ENCODE measurements at places on chromosomes 1 and 21.

DNA sequence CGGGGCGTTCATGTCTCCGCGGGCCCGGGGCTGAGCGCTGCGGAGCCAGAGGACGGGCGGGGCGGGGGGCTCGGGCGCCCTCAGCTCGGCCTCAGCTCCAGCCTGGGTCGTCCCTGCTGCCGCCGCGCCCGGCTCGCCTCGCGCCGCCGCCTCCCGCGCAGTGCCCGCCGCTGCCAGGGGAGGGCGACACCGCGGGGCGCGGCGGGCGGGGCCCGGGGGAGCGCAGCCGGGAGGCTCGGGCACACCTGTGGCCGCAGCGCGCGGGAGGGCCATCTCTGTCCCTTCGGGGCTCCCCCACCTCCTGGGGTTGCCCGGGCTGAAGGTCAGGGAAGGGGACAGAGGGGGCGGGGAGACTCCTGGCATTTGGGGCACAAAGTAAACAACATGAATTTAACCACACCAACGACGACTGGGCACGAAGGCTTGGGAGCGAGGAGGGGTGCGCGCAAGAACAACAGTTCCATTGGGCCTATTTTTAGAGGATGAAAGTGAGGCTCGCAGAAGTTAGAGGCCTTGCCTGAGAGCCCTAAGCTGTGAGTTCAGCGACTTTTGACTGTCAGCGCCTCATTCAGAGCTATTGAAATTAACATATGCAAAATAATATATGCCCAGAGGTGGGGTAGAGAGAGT lies at the start of gene FAM131C:
Gene FAM131C, minus strand, starts transcription at position 162 of the 630 bp plus-strand sequence. CDS start 209 bp downstream, outside the sequence.
- no peak for DNase-seq

GRCh38 chr1:76284842-76285241 lies 210.3 kb downstream of the ST6GALNAC3 start:
- DNase-seq: no peak

DNA sequence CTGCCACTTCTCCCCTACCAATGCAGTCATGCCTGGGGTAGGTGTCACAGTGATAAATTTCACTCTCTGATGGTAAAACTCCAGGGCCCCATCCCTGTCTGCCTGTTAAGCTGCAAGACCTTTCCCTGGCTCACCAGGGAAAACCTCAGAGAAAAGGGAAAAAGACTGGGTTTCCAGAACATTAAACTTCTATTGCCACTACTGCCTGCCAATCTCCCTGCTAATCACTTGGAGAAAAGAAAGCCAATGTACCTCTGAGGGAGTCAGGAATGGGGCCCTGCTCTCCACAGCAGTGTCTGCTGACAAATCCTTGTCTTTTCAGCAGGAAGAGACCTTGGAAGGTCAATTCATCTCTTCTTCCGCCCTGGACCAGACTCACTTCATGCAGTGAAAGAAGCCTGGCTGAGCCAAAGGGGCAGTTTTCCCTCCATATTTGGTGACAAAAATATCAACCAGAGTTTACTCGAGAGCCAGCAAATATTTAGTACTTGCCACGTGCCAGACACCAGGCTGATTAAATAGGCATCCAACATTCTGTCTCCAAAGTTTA lies 49.1 kb upstream of the CTTNBP2NL start:
- DNase-seq: no peak

- peak; percentile 99 for DNase-seq
These were observed at the start of gene AZIN2 for GRCh38 chr1:33080885-33081553. Gene AZIN2, plus strand, starts transcription at chr1:33081153. Its CDS starts 1,097 bp downstream, at chr1:33082250.

GRCh38 chr1:222171005-222171404 lies 376.9 kb downstream of the HHIPL2 start:
- DNase-seq: no peak

- no peak for DNase-seq
These were observed 21.5 kb downstream of the RAP1GAP start for GRCh38 chr1:21647431-21648351.

DNA sequence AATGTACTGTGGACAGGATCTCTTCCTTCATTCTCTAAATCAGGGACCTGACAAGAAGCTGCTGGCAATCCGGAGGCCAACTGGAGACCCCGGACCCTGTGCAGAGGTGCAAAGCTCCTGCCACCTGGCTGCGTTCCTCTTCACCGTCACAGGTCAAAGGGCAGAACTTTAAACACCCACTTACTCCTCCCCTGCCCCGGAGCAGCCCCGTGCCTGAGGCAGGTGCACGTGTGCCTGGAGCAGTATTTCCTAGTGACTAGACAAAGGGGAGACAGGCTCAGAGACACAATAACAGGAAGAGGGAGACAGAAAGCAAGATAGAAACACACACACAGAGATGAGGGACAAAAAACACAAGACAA lies 6.6 kb upstream of the PIGC start:
- DNase-seq: no peak

DNA sequence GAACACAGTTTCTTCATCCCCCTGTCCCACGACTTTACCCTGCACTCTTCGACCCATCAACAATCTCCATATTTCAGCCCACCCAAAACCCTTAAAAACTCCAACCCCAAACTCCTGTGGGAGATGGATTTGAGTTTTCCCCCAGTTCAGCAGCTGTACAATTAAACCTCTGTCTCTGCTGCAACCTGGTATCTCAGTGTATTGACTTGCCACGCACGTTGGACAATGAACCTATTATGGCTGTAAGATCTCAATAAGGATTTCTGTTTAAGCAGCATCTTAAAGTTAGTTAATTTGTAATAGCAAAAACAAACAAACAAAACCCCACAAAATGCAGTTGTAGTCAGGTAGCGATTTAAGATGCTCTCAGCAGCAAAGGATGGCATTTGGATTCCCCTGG lies 119.1 kb downstream of the TGFBR3 start:
- no peak for DNase-seq

GRCh38 chr1:228163007-228163753 lies 2.4 kb upstream of the IBA57 start:
- peak; percentile 67 for DNase-seq

GRCh38 chr1:81296601-81297000 lies 504.1 kb upstream of the ADGRL2 start:
- DNase-seq: no peak

- DNase-seq: no peak
These were observed 15.2 kb downstream of the DBT start for GRCh38 chr1:100234432-100234831.

GRCh38 chr1:227883641-227884301 lies 64.0 kb downstream of the WNT9A start:
- DNase-seq: no peak

DNA sequence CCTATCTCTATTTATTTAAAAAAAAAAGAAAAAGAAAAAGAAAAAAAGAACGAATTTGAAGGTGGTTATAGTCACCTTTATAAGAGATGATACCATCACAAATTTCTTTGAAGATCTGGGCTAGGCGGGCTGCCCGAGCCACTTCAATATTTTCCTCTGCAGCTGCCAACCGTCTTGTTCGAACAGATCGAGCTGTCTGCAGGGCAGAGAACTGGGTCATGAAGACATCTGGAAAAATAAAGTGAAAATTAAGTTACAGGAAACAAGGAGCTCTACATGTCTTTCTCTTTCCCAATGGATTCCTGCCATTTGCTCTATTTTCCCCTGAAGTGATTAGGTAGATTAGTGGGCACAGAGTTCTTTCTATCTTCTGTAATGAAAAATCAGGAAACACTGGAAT lies 31.9 kb downstream of the RUSC1 start:
- DNase-seq: no peak

- DNase-seq: no peak
These were observed 13.3 kb downstream of the FCRL1 start for GRCh38 chr1:157806431-157807149.

GRCh38 chr1:117232531-117232930 lies 21.8 kb upstream of the VTCN1 start:
- no peak for DNase-seq

GRCh38 chr1:110637475-110637874 lies 31.3 kb upstream of the KCNA2 start:
- no peak for DNase-seq

DNA sequence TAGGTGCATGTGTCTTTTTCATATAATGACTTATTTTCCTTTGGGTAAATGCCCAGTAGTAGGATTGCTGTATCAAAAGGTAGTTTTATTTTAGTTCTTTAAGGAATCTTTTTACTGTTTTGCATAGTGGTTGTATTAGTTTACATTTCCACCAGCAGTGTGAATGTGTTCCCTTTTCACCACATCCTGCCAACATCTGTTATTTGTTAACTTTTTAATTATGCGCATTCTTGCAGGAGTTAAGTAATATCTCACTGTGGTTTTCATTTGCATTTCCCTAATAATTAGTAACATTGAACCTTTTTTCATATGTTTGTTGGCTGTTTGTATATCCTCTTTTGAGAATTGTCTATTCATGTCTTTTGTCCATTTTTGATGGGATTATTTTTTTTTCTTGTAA lies 1761.9 kb downstream of the PLA2G4A start:
- DNase-seq: no peak

- no peak for DNase-seq
These were observed 14.6 kb downstream of the MED18 start for GRCh38 chr1:28343405-28343804.

DNA sequence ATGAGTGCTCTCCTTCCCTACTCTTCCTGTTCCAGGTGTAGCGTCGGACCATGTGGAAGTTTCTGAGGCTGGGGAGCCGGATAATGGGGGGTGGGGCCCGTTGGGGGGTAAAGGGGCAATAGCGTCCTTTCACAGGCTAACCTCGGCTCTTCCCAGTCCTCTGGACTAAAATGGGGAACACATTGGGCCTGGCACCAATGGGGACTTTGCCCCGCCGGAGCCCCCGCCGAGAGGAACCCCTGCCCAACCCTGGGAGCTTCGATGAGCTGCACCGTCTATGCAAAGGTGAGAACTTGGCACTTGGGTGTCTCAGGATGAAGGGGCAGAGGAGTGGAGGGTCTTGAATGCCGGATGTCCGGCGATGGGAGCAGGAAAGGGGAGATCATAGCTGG lies 456 bp downstream of the TOMM40L start:
- DNase-seq: no peak

DNA sequence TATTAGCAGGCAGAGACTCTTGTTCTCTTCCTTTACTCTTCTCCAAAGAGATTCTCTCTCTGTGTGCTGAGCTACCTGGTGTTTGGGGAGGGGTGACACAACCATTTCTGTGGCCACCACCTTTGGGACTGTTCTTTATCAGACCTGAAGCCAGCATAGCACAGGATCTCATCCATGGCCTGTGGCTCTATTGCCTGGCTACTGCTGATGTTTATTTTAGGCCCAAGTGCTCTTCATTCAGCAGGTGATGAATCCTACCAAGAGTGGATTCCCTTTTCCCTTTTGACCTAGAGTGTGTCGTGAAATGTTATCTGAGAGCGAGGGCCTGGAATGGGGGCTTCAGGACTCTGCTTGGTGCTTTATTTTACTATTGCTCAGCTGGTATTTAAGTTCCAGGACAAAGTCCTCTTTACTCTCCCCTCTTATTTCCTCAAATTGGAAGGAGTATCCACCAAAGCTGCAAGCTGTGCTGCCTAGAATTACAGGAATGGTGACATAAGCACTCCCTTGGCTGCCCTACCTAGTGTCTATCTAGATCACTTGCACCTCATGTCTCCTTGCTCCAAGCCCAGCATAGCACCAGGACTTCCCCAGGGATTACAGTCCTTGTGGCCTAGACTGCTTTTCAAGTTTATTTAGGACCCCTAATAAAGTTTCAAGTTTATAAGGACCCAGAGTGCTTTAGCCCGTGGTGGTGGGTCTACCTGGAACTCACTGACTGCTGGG lies 94.7 kb upstream of the GPR52 start:
- no peak for DNase-seq

- DNase-seq: no peak
These were observed 1.7 kb upstream of the VWA1 start for GRCh38 chr1:1433804-1434130.

DNA sequence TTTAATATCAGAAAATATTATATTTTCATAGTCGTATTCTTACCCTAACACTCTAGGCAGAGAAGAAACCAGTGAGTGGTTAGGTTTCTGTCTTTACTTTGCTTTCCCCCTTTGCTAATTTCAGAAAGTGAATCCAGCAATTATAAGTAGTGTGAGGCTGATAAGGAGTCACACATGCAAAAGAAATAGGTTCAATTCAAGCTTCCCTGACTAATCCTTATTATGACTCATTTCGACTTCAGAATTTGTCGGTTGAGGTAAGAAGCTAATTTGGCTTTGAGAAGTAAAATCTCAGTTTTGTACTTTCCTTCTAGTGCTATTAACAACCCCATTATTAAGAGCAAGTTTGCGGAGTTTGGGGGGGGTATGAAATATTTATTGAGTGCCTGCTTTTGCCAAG lies 22.4 kb downstream of the ESRRG start:
- DNase-seq: no peak

DNA sequence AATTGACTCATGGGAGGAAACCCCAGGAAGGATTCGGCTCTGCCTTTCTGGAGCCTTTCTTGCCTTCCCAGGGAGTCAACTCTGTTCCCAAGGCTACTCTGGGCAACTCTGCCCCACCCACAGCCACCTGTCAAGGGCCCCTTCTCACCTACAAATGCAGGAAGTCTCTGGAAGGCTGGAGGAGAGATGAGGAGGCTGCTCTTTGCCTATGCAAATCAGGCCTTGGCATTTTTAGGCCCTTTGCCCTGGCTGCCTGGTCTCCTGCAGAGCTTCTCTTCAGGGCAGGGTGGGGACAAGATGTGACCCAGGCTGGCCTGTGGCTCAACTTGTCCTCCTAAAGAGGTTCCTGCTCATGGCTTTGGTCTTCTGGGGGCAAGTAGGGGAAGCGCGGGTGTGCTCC lies 5.4 kb downstream of the SLC6A9 start:
- peak; percentile 33 for DNase-seq

DNA sequence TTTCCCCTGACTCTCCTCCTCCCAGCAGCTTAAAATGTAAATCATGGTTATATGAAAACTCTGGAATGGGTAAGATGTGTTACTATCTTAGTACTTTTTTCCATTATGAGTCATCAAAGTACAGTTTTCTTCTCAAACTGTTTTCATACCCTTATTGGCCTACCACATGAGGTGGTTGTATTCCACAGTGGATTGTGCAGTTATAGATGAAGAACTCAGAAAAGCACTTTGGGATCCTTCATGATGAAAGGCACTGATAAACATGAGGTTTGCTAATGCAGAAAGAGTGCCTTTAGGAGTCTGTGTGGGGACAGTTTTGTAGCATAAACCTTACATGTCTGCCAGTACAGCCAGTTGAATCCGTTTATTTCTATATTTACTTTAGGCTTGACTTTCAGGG lies 32.0 kb upstream of the MYOCOS start:
- no peak for DNase-seq

- DNase-seq: no peak
These were observed 40.6 kb downstream of the SELL start for GRCh38 chr1:169670836-169671235.

DNA sequence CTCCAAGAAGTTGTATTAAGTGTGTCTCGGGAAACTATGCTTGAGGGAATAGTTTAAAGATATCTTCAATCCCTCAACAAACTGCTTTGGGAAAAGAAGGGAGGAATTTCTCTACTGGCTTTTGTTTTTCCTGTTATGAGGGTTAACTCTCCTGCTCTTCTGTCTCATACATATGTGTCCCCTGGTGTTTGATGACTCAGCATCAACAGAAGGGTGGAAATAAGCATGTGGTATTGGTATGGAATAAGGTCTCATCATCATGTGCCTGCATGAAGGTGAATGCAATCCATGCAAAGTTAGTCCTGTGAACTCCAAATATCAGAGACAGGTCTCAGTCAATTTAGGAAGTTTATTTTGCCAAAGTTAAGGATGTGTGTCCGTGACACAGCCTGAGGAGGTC lies 27.2 kb upstream of the ADAR start:
- no peak for DNase-seq

- peak; percentile 84 for DNase-seq
These were observed 6.2 kb downstream of the NECTIN4 start for GRCh38 chr1:161082996-161083747.

- peak; percentile 93 for DNase-seq
These were observed at the start of gene NUP210L for GRCh38 chr1:154154534-154155191. Gene NUP210L, minus strand, starts transcription at chr1:154155073.

Measured in Right ventricle myocardium inferior (tissue), 1 donor.